ENCODE measurements at places on chromosomes 7 and 10. TPM values are rescaled to one million over a fixed set of nuclear protein-coding genes. Genes with fewer than 3 reads are reported as not detected.

GRCh38 chr10:79048639-79049550 lies 19.9 kb upstream of the ZMIZ1 start:
- no peak for DNase-seq

GRCh38 chr7:6563936-6564770 lies 12.9 kb upstream of the GRID2IP start:
- DNase-seq = no peak

DNA sequence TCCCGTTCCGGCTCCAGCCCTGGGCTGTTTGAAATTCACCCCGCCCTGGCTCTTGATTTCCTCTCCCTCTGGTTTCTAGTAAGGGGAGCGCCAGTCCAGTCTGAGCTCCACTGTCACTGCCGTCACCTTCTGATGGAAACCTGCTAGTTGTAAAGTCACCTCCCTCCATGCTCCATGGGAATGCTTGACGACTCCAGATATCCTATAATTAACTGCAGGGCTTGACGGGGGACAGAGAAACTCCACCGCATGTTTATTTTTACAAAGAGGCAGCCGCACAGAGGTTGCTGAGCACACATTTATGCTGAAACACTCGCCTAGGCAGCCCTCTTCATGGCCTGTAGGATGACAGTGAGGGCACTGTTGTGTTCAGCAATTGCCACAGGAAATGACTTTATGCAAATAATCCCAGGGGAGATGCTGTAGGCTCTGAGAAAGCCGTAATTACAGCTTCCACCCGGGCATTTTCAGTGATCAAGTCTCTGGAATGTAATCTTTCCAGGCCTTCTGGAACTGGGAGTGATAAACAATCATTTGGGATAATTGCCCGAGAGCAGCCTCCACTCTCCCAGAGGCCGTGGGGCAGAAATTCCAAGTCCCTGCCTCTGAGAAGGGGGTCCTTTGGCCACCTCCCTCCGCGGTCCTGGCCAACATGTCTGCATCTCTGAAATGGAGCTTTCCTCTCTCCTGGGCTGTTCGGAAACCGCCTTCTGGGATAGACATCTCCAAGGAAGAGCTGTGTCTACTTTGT lies 300.5 kb downstream of the KLF6 start:
- DNase-seq = no peak

DNA sequence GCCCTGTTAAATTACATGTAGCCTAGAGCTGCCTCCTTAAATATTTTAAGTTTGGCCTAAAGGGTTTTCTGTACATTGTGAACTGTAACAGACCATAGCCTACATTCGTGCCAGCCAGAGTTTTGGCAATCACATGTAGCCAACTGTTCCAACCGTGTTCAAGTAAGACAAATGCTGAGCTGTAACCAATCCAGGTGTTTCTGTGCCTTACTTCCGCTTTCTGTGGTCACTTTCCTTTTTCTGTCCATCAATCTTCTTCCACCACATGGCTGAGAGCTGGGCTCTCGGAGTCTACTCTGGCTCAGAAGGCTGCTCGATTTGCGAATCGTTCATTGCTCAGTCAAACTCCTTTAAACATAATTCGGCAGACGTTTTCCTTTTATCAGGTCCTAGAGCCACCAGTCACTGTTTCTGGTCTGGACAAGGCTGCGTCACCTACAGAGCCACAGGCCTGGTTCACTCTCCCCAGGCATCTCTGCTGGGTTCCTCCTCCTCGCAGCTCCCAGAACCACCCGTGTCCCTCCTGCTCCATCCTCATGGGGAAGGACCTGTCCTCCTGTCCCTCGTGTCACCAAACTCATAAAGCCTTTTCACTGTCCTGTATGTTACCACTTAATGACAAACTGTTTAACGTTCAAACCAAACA lies 158.0 kb upstream of the RHEB start:
- DNase-seq = no peak

- DNase-seq = no peak
Observed at GRCh38 chr7:149197675-149198074, 2.3 kb downstream of the ZNF282 start.

DNA sequence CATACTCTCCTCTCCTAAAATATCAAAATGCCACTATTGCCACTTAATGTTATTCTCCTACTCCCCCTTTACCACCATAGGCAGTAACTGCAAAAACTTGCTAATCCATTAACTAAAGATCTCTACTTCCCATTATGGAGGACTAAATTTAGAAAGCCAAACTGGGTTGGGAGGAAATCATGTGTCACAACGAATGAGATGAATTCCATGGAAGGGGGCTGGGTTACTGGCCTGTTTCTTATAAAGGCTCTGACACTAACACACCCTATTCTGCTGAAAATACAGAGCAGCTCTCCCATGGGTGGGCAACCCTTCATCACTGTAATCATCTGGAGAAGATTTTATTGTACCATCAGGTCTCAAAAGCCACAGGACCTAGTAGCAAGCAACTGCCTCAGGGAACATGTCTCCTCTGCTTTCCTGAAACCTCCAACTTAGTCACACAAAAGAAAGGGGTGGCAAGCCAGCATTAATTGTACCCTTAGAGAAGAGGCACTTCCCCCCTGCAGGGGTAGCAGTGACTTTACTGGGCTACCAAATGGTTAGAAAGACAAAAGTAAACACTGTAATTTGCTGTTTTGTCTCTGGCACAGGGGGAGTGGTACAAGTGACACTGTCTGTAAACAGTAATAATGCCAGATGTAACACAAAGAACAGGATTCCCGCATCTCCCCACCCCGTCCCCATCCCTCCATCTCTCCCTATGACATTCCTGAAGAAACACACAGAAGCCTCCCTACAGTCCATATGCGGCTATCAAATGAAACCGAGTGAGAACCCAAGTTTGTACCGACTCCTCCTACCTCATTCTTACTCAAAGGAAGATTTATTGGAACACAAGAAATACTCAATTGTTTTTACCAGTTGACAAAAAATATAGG lies 81.6 kb downstream of the ARMH3 start:
- no peak for DNase-seq

GRCh38 chr10:89700923-89701241 lies 508 bp upstream of the KIF20B start:
- DNase-seq = no peak

DNA sequence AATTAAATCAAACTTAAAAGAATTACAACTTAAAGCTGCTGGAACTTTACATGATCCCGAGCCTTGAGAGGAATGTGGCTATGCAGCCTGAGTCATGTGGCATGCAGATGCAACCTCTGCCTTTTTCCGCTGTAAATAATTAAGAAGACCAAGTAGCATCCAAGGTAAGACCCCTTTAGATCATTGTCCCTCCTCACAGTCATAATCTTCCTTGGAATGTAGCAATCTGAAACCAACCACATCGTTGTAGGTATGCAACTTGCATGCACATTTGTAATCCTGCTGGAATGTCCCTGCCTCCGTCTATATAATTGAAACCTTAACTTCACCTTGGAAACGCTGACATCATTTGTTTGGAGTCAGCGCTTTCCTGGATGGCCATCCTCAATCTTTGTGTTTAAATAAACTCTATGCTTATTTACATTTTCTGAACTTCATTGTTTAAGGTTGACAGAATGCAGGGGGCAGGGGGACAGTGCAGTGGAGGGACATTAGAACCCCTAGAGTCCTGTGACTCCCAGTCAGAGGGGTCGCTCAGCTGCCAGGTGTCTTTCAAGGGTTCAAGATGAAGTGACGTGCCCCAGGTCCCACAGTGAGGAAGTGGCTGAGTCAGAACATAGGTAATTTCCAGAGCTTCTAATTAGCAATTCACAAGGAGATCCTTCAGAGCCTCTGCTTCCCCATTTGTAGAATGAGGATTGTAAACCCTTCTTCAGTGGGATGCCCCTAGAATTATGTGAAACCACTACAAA lies 110.7 kb downstream of the RALA start:
- no peak for DNase-seq

- DNase-seq = no peak
Observed at GRCh38 chr7:2198206-2198605, 34.5 kb downstream of the MAD1L1 start.

DNA sequence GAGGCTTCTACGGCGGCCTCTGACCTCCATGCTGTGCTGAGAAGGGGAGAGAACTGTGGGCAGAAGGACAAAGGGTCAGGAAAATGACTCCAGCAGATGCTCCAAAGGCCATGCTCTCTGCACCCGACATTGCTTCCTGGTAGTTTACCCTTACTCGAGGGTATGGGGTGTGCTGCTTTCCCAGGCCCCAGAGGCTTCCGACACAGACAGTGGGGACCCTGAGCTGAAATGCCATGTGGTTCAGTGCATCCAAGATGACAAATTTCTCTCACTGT lies 130.9 kb downstream of the PTPN20 start:
- no peak for DNase-seq

DNA sequence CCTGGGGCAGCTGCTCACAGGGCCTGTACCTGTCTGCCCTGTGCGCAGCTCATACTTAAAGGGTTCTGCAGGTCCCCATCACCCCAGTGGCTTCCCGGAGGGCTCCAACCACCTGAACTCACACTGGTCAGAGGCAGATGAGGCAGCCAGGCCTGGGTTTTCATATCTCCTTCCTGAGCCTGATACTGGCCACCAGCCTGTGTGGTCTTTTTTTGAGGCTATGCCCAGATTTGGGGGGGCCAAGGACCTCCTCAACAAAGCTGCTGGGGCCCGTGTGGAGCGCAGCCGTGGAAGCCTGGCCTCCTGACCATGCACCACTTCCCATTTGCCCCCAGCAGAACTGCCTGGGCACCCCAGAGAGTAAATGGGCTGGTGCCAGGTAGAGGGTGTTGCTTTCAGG lies 25.7 kb downstream of the PNLIPRP2 start:
- DNase-seq = no peak

GRCh38 chr10:17965649-17966235 lies 14.0 kb downstream of the SLC39A12 start:
- DNase-seq = no peak

- DNase-seq = no peak
Observed at GRCh38 chr10:129426606-129427005, 40.4 kb upstream of the MGMT start.

GRCh38 chr10:103592186-103593021 lies 98.9 kb downstream of the NEURL1 start:
- peak; percentile 46 for DNase-seq

DNA sequence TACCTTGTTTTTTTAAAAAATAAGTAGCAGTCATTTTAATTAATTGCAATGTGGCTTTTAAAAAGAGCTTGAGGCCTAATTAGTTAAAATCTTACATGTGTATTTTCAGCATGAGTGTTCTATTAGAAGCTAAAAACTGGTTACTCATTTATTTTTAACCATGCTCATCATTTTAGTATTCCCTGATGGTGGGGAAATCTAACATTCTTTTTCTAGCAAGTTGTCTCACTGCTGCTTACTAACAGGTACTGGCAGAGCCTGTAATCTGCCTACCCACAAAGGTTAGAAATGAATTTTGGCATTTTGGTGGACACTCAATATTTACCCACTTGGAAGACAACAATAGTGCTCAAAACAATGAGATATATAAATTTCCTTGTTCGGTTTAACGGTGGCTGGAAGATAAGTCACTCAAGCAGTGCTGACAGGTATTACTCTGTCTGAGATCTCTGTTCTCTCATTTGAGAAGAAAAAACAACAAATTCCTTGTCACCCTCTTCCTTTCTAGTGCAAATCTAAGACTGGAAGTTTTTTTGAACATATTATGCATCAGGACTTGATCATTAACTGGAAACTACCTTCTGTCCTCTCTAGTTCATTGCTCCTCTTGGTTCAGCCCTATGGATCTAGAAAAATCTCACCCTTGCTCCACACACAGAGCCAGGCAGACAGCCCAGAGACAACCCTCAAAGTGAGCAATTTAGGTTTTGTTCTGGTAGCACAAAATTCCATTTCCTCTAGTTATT lies 83.3 kb downstream of the VWDE start:
- DNase-seq = no peak

DNA sequence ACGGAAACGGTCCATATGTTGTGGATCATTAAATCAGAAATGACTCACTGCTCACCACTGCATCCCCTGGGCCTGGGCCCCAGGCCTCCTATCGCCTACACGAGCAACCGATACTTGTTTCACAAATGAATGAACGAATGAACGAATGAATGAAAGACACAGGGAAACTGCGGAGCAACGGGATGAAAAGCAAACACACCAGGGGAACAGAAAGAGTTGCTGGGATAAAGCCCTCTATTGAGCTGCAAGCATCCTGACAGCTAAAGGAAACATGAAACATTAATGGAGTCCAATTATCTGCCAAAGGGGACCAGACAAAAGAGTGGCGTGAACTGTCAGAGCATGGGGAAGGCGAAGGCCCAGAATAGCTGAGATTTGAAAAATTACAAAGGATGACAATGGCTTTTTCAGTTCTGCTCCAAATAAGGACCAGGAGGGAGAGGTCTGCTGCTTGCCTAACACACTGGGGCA lies 92.1 kb downstream of the GRB10 start:
- DNase-seq = no peak

DNA sequence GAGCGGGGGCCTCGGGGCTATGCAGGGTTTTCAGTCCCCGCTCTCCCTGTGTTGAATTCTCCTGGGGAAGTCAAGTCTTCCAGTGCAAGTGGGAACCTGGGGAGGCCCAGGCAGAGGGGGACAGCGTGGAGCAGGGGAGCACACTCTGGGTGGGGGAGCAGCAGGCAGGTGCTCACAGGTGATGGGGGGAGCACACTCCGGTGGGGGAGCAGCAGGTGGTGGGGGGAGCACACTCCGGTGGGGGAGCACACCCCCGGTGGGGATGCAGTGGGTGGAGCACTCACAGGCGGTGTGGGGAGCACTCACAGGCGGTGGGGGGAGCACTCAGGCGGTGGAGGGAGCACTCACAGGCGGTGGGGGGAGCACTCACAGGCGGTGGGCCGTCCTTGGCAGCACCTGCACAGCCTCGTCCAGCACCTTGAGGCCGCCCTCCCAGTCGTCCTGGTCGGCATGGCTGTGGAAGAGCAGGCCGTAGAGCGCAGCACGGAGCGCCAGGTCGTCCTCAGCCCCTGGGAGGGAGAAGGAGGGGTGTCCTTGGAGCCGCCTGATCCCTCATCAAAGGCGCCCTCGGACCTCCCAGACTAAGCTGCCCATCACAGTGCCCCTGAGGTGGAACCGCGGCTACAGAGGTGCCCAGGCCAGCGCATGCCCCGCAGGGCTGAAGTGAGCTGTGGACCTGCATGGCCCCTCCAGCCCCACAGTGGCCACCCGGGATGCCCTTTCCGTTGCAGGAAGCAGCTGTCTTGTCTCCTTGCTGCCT lies 56.7 kb downstream of the CFAP46 start:
- no peak for DNase-seq

DNA sequence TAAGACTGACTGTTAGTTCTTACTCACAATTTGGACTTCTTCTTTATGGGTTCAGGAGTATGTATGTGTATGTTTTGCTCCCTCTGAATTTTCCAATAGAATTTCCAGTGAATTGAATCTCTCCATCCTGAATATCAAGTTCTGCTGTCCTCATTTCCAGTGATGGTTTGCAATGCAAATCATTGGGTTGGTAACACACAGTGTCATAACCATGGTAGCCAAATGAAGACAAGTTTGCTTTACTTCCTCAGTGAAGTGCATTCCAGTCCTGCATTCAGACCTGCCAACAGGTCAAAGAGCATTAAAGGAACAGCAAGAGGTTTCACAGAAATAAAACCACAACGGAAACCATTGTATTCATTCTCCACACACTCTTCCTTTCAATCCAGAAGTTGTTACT lies 15.2 kb downstream of the ITPRID1 start:
- no peak for DNase-seq

- DNase-seq = no peak
Observed at GRCh38 chr10:110864662-110865140, 7.0 kb upstream of the PDCD4 start.

NUTM2B gene
- 0.27 TPM for polyA plus RNA-seq

OGDHL gene
- 23.2 TPM for polyA plus RNA-seq

ZNF467 gene
- polyA plus RNA-seq = 0.89 TPM

GARIN1A gene
- not detected for polyA plus RNA-seq

SH2D4B gene
- polyA plus RNA-seq = 0.06 TPM

SPDYE11 gene
- polyA plus RNA-seq = not detected

SHH gene
- polyA plus RNA-seq = not detected

TLX1 gene
- polyA plus RNA-seq = not detected

PRF1 gene
- 0.15 TPM for polyA plus RNA-seq

Measured in H1 (cell line).